SJSA1 (cell line): ENCODE measurements at places on chromosomes 12 and 14.
A peak's percentile ranks its signal among the peaks of the same experiment; 100 is the strongest.

- H3K4me1 ChIP-seq: no peaks in the 10 kb centered on the region
- no peak overlapping the region for H3K4me3 ChIP-seq
- H3K36me3 ChIP-seq: no peaks in the 10 kb centered on the region
- no peaks in the 10 kb centered on the region for H3K27me3 ChIP-seq
- no peak overlapping the region for H3K27ac ChIP-seq
Observed at GRCh38 chr12:11059784-11060183, 2.3 kb downstream of the TAS2R46 start.

- H3K27me3 ChIP-seq: peaks cover 5% of the 10 kb centered on the region
- no peak overlapping the region for H3K27ac ChIP-seq
- H3K36me3 ChIP-seq: no peaks in the 10 kb centered on the region
- peaks cover 20% of the 10 kb centered on the region for H3K4me1 ChIP-seq
- no peak for DNase-seq
- H3K4me3 ChIP-seq: no peak overlapping the region
Observed at GRCh38 chr12:48994224-48995085, 4.7 kb downstream of the DDN start.

DNA sequence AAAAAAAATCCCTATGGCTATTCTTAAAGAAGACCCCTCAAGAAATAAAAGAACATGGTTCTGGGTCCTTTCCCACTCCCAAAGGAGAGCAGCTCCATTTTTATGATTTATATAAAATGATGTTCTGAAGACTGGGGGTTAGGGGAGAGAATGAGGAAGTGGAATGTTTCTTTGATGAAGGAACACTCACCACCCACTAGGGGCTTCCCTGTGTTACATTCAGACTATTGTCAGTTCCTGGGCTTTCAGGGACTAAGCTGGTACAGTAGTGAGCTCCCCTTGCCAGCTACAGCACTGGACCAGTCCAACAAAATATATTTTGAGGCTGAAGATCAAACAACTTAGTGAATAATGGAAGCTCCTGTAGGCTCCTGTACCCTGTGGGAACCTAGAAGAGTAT lies 98.9 kb downstream of the HMGA2 start:
- no peak for DNase-seq
- no peaks in the 10 kb centered on the region for H3K27me3 ChIP-seq
- no peak overlapping the region for H3K4me3 ChIP-seq
- H3K36me3 ChIP-seq: no peaks in the 10 kb centered on the region
- H3K4me1 ChIP-seq: no peaks in the 10 kb centered on the region

DNA sequence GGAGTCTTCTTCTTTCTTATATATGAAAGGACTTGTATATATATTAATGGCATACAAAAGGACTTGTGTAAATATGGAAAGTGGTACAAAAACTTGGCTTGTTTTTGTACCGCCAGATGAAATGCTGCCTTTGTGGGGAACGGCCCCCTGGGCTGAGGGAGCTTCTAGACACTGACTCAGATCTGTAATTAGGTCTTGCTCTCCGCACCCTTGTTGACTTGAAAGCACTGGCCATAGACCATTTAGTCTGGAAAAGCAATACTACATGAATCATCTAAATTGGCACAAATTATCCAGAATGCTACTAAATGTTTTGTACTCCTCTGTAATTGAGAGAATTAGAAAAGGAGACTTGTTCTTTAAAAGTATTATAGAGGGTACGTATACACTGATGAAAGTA lies 399.9 kb upstream of the RGS6 start:
- H3K36me3 ChIP-seq: no peaks in the 10 kb centered on the region
- H3K27ac ChIP-seq: no peak overlapping the region
- no peak for DNase-seq
- no peaks in the 10 kb centered on the region for H3K27me3 ChIP-seq
- peaks cover 32% of the 10 kb centered on the region for H3K4me1 ChIP-seq
- no peak overlapping the region for H3K4me3 ChIP-seq

GRCh38 chr12:13104409-13104808 lies 942 bp upstream of the GSG1 start:
- DNase-seq: no peak
- no peaks in the 10 kb centered on the region for H3K27me3 ChIP-seq
- H3K36me3 ChIP-seq: 0 out of 2 replicates have a peak, but pooled peaks cover 3% of the 10 kb centered on the region
- no peak overlapping the region for H3K4me3 ChIP-seq
- peaks cover 32% of the 10 kb centered on the region for H3K4me1 ChIP-seq

GRCh38 chr14:92362781-92363235 lies 39.8 kb downstream of the SLC24A4 start:
- no peak overlapping the region for H3K4me3 ChIP-seq
- H3K36me3 ChIP-seq: no peaks in the 10 kb centered on the region
- no peaks in the 10 kb centered on the region for H3K4me1 ChIP-seq
- no peak overlapping the region for H3K27ac ChIP-seq
- no peak for DNase-seq
- H3K27me3 ChIP-seq: no peaks in the 10 kb centered on the region

DNA sequence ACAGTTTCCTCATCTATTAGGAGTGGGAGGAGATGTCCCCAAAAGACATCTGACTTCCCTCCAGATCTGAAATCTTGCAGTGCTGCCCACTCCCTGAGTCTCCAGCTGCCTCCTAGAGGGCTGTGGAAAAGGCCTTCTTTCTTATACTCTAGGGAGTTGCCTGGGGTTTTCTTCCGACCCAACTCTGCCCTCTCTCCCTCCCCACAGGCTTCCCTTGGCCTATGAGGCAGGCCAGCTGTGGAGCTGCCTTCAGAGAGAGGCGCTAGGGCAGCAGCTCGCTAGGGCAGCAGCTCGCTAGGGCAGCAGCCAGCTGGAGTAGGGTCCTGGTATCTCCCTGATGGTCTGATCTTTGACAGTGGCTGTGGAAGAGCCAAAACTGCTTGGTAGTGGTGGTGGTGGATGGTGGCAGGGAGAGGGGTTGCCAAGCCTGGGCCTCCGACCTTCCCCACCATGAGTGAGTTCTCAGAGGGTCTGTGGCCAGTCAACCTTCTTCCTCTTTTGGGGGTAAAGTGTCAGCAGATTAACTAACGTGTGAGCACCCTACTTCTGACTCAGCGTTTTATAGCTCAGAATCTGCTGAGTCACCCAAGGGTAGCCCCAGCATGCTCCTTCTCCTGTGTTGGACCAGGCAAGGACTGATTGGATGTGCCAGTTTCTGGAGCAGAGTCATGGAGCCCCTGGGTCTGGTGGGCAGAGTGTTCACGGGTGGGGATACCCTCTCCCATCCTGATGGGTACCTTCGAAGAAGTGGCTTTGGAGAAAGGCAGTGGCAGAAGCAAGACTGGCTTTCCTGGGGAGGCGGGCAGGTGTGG lies 2.3 kb downstream of the SLC48A1 start:
- H3K4me3 ChIP-seq: no peak overlapping the region
- no peak for DNase-seq
- peaks cover 15% of the 10 kb centered on the region for H3K4me1 ChIP-seq
- no peak overlapping the region for H3K27ac ChIP-seq
- no peaks in the 10 kb centered on the region for H3K36me3 ChIP-seq
- no peaks in the 10 kb centered on the region for H3K27me3 ChIP-seq

DNA sequence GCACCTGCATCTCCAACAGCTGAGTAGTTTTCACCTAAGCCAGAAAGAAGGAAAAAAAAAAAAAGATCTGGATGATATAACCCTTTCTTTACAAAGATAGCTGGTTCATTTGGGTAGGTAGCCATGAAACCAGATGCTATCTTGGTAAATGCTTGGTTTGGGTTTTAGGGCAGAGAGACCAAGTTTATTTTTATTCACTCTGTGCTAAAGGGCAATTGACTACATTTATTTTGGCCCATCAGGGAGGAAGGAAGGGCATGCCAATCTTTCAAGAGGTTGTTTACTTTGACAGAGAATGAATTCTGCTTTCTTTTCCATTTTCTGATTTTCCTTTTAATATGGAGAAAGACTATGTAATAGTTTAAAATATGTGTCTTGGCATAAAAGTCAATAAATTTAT lies 91.0 kb downstream of the NTN4 start:
- H3K4me3 ChIP-seq: no peak overlapping the region
- H3K36me3 ChIP-seq: peaks cover 6% of the 10 kb centered on the region; the same call in 1 of the 2 replicates
- no peaks in the 10 kb centered on the region for H3K27me3 ChIP-seq
- DNase-seq: no peak
- peak overlapping the region; percentile 83; the same call in 1 of the 2 replicates for H3K27ac ChIP-seq

DNA sequence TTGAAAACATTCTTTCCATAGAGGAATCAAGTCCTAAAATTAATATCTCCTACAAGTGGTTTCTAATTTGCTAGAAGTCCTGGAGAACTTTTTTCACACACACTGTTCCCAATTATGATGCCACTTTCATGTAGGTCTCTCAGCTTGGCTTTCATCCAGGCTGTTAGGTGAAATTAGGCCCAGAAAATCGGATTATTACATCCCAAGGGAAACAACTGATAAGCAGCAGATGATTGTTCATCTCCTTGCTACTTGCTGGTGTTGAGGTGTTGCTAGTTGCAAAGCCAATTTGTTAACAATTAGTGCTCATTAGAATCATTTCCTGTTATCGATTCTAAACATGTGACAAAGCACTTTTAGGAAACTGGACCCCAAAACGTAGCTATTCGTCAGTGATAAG lies 248.0 kb downstream of the PDZRN4 start:
- no peaks in the 10 kb centered on the region for H3K4me1 ChIP-seq
- DNase-seq: no peak
- no peak overlapping the region for H3K27ac ChIP-seq

DNA sequence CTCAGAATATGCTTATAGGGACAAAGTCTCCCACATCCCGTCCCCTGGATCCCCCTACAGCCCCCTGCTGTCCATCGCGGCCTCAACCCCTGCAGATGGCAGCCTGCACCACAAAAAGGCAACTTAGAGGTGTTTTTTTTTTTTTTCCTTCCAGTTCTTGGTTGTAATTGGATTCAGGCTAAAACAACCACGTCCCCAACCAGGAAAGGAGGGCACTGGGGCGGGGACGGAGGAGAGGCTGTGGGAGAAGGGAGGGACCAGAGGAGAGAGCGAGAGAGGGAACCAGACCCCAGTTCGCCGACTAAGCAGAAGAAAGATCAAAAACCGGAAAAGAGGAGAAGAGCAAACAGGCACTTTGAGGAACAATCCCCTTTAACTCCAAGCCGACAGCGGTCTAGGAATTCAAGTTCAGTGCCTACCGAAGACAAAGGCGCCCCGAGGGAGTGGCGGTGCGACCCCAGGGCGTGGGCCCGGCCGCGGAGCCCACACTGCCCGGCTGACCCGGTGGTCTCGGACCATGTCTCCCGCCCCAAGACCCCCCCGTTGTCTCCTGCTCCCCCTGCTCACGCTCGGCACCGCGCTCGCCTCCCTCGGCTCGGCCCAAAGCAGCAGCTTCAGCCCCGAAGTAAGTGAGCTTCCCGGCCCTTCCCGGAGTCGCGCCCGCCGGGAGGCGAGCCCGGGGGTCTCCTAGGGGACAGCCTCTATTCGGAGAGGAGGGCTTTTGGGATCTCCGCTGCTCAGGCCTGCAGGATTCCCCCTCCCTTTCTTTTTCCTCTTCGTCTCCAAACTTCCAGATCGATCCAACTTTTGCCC lies at the start of gene MMP14:
Gene MMP14 (plus strand): TSS at position 285 of the 813 bp plus-strand sequence. CDS start 233 bp downstream, at position 518.
- peak within 1 kb of the TSS; percentile 62 for H3K27ac ChIP-seq
- H3K4me1 ChIP-seq: peaks cover 23% of the 10 kb centered on the region
- no peaks in the 10 kb centered on the region for H3K27me3 ChIP-seq
- H3K36me3 ChIP-seq: peaks cover 63% of the 10 kb centered on the region

- no peak overlapping the region for H3K27ac ChIP-seq
- H3K4me3 ChIP-seq: no peak overlapping the region
- no peaks in the 10 kb centered on the region for H3K4me1 ChIP-seq
- peaks cover 30% of the 10 kb centered on the region for H3K27me3 ChIP-seq
- no peaks in the 10 kb centered on the region for H3K36me3 ChIP-seq
Observed at GRCh38 chr12:4900327-4900726, 9.4 kb upstream of the KCNA1 start.

DNA sequence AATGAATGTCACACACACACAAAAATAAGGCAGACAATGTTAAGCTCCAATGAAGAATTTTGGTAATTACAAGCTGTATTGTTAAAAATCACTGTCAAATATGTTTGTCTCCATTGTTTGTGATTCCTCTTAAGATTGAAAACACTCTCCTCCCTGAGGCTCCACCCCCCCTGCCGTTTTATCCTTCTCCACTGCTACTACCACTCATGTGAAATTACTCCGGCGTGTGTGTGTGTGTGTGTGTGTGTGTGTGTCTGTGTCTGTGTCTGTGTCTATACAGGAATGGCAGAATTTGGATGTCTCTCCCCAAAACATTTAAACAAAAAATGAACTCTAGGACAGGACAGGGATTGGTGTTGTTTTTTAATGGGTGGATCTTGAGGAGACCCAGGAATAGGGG lies 365.1 kb upstream of the DIO2 start:
- H3K27ac ChIP-seq: no peak overlapping the region
- no peaks in the 10 kb centered on the region for H3K36me3 ChIP-seq
- DNase-seq: no peak
- no peaks in the 10 kb centered on the region for H3K27me3 ChIP-seq
- no peaks in the 10 kb centered on the region for H3K4me1 ChIP-seq

- no peaks in the 10 kb centered on the region for H3K36me3 ChIP-seq
- DNase-seq: no peak
- no peak overlapping the region for H3K4me3 ChIP-seq
- no peaks in the 10 kb centered on the region for H3K4me1 ChIP-seq
Observed at GRCh38 chr12:62078020-62078419, 182.2 kb upstream of the USP15 start.

DNA sequence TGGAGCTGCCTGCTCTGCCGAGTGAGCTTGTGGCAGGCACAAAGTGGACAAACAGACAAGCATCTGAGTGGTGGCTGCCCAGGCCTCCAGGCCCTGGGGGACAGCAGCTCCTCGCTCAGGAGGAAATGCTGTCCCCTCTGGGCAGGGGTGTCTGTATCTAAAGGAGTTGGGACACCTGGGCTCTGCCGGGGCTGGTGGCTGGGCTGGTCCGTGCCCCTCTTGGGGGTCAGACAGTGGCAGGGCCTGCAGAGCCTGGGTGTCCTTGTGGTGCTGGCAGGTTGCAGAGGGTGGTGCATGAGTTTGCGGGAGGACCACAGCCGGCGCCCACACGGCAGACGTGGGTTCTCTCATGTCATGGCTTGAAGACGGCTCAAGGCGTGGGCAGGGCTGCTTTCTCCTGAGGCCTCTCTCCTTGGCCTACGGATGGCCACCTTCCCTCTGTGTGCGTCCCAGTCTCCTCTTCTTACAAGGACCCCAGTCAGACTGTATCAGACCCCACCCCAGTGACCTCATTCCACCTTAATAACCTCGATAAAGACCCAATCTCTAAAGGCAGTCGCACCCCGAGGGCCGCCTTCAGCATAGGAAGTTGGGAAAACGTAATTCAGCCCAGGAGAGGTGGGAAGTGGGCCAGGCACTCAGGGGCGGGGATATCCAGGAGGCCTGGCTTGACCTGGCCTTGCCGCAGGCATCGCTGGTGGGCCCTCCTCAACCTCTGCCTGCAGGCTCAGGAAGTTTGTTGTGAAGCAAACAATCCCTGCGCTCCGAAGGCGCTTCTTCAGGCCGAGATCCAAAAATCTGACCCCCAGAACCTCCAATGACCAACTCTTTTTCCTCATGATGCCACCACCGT lies 110.0 kb downstream of the KIF26A start:
- H3K4me1 ChIP-seq: no peaks in the 10 kb centered on the region
- no peak overlapping the region for H3K27ac ChIP-seq
- DNase-seq: no peak
- H3K27me3 ChIP-seq: no peaks in the 10 kb centered on the region
- H3K36me3 ChIP-seq: no peaks in the 10 kb centered on the region
